PC-9 (cell line): ENCODE measurements at places on chromosomes 6 and 20.

GRCh38 chr6:144338951-144339700 is 54.0 kb downstream of the UTRN start:
- DNase-seq: no peak

GRCh38 chr6:8852332-8852731 is 417.0 kb upstream of the SLC35B3 start:
- DNase-seq: no peak

GRCh38 chr20:51028616-51029212 is 5.8 kb upstream of the KCNG1 start:
- no peak for DNase-seq

- DNase-seq: peak; percentile 20
Measured at GRCh38 chr6:21111093-21111725, 482.3 kb upstream of the SOX4 start.

DNA sequence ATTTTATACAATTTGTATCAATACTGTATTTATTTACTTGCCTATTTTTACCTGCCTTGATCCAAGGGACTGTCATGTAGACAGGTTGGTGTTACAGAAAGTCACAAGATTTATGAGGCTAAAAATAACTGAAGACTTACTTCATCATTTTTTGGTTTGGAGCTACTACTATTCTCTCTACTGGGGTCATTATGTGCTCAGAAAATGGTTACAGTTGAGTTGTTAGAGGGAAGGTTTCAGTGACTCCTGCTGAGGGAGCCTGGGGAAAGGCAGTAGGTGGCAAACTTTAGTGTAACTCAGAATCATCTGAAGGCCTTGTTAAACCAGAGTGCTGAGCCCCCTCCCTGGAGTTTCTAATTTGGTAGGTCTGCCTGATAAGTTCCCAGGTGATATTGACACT is 118.8 kb downstream of the TINAG start:
- no peak for DNase-seq

DNA sequence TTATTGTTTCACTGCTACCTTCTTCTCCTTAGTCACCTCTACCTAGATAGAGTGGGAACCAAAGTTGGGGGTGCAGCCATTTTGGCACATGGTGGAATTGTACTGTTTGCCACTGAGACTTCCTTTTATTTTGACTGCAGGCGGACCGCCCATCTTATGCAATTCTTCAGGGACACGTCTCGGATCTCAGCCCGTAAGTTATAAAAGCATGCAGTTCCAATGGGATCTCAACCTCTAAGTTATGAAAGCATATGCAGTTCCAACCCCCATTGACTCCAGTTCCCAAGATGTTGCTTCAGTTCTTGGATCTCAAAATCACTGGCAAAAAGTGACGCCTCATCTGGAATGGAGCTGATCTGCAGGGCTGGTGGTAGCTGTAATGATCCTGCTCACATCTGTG is 41.2 kb upstream of the CDH4 start:
- no peak for DNase-seq

- peak; percentile 68 for DNase-seq
Measured at GRCh38 chr6:43770372-43771209, 580 bp downstream of the VEGFA start.

GRCh38 chr6:110327391-110327790 is 30.8 kb downstream of the METTL24 start:
- DNase-seq: no peak

GRCh38 chr20:2798814-2799213 is 1.6 kb downstream of the CPXM1 start:
- DNase-seq: no peak

DNA sequence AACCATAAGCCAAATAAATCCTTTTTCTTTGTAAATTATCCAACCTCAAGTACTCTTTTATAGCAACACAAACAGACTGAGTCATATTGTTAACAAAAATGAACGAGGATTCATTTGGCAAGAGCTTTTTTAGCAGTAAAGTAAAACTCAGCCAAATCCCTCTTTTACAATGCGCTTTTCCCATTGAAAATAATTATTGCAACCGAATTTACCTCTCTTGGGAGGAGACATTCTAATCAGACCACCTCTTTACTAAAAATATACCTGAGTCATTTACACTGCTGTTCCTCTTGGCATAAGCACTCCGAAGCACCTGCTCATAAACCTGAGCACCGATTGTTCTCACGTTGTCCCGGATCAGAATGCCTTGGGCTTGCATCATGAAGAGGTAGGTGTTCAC is 57.4 kb downstream of the B4GALT5 start:
- DNase-seq: no peak

- no peak for DNase-seq
Measured at GRCh38 chr6:110886555-110887167, 12.1 kb downstream of the AMD1 start.

GRCh38 chr20:13960525-13960924 is 29.9 kb downstream of the SEL1L2 start:
- no peak for DNase-seq

- DNase-seq: no peak
Measured at GRCh38 chr6:39843305-39844020, 51.3 kb downstream of the DAAM2 start.

- no peak for DNase-seq
Measured at GRCh38 chr6:14533446-14533845, 415.9 kb downstream of the CD83 start.

DNA sequence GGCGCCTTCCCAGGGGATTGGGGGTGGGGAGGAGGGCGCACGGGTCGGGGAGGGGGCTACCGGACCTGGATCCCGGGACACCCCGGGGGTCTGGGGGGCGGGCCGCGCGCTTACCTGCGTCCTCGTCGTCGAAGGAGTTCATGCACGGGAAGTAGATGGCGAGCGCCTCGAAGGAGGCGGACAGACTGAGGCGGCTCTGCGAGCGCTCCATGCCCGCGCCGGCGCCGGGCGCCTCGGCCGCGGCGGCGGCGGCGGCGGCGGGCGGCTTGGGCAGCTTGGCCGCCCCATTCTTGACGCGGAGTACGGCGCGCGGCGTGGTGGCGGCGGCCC is 320 bp downstream of the RIMS4 start:
- no peak for DNase-seq

- DNase-seq: no peak
Measured at GRCh38 chr20:51206032-51206662, 183.2 kb upstream of the KCNG1 start.

DNA sequence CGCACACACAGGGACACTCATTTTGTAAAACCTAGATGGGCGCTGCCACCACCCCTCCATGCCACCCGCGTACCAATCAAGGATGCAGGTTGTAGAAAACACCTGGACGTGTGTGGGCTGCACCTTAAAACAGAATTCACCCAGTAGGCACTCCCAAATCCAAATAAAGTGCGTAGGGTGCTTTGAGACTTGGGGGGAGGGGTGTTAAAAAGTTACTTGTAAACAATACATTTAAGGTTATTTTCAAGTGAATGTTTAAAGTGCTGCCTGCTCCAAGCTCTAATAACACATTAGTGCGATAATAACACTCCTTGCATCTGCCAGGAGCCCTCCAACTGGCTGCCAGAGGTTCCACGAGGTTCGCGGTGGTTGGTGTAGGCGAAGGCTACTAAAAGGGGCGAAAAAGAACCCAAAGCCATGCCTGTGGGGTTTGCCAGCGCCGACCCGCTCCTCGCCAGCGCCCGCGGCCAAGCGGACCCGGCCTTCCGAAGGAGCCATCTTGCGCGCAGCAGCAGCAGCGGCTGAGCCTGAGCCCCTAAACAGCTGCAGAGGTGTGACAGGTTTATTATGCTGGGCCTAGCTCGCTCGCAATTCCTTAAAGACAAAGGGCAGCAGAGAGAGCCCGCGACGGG is 11.5 kb downstream of the FOXC1 start:
- DNase-seq: no peak

- DNase-seq: no peak
Measured at GRCh38 chr6:168703990-168704389, 263.0 kb downstream of the SMOC2 start.

- DNase-seq: no peak
Measured at GRCh38 chr6:169830876-169831275, 79.5 kb downstream of the ERMARD start.

DNA sequence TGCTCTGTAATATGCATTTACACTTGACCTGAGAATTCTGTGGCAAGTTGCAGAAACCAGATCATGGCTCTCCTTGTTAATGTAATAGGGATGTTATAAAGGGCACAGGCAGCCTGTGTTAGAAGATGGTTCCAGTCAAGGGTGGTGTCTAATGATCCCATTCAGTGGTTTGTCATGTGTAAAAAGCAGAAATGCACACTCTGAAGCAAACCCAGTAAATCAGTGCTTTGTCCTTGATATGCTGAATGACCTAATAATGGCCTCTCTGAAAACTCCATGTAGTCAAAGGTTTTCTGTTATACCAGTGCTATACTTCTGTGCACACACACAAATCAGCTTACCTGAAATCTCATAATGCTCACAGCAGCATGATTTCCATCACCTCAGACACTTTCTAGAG is 66.2 kb downstream of the SOBP start:
- no peak for DNase-seq

DNA sequence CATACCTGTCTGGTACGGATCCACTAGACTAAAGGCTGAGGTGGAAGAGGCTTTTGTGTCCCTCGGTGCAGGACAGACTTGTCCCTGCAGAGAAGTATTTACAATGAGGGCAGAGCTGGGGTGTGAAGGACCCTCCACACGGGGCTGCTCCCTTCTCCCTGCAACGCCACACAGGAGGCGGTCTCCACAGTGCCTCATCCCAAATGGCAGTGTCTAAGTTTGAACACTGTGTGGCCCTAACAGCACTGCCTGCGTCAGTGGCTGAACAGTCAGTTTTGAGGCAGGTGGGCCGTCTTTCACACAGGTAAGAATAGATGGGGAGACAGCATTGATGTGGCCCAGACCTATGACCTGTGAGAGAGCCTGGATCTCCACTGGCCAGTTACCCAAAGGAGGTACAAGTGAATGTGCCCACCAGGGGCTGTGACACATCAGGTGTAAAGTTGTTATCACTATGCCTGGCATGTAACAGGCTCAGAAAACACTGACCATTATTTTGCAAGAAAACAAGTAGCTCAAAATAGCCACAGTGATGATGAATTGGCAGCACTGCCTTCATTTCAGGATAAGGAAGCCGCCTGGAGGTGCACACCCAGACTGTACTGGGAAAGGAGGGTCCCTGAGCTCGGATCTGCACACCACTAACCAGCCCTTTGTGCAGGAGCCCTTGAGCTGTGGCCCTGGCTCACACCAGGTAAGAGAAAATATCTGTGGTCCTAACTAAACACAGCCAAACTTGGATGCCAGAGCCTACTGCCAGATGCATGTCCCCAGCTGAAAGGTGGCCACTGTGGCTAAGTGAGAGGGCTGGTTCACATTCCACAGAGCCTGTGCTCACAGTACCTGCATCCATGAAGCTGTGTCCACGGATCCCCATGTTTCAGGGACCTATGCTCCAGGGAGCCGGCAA is 246.7 kb downstream of the DLL1 start:
- no peak for DNase-seq

DNA sequence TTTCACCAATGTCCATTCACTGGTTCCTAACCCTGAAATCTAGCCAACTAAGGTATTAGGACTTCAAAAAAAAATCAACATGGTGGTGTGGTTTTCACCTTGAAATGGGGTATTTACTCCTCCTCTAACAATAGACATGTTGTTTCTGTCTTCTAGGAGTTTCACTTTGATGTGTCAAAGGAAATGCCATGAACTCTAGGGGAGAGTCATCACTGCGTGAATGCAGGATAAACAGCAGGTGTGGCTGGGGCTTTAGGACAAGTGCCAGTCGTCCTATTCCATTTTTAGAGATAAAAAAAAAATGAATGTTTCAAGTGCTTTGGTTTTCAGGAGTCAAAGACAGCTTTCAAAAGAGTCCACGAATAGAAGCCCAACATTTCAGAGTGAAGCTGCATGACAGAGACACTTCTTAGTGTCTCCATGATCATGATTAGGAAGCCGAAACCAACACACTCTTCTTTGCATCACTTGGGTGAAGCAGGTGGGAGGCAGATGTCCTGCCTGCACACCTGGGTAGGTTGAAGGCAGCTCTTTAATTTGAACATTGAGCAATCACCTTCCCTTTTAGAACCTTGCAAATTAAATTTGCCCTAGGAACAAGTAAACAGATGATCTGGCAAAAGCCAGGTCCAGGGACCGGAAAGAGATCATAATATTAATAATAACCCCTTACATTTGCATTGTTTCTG is 328.5 kb upstream of the PRDM1 start:
- no peak for DNase-seq

DNA sequence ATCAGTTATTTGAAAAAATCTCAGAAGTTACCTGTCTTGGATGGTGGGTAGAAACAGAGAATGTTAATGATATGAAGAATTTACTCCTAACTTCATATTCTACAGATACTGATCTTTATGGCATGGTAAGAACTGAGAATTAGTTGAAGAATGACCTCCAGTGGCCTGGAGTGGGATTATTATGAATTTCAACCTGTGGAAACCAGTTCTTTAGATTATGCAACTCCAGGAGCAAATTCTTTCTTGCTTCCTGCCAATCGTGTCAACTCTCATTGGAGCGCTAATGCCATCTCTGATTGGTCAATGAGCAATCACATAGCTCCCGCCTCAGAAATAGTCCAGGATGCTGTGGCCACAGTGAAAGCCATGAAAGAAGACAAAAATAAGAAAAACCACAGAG is 40.6 kb downstream of the LYRM2 start:
- peak; percentile 67 for DNase-seq

DNA sequence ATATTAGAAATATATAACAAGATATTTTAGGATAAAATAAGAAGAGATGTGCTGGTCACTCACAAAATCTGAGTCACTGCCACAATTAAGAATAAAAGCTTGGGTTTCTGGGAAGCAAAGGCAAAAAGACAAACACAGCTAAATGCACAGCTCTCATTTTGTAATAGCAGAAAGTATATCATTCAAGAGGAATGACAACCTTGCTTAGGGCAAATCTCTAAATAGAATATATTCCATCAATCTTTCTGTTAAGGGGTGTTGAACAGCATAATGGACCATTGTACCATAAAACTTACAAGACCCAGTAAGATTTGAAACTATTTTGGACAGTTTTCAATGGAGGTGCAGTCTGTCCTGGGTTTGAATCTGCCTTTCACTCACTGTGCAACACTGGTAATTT is 464.9 kb upstream of the SOX4 start:
- no peak for DNase-seq

DNA sequence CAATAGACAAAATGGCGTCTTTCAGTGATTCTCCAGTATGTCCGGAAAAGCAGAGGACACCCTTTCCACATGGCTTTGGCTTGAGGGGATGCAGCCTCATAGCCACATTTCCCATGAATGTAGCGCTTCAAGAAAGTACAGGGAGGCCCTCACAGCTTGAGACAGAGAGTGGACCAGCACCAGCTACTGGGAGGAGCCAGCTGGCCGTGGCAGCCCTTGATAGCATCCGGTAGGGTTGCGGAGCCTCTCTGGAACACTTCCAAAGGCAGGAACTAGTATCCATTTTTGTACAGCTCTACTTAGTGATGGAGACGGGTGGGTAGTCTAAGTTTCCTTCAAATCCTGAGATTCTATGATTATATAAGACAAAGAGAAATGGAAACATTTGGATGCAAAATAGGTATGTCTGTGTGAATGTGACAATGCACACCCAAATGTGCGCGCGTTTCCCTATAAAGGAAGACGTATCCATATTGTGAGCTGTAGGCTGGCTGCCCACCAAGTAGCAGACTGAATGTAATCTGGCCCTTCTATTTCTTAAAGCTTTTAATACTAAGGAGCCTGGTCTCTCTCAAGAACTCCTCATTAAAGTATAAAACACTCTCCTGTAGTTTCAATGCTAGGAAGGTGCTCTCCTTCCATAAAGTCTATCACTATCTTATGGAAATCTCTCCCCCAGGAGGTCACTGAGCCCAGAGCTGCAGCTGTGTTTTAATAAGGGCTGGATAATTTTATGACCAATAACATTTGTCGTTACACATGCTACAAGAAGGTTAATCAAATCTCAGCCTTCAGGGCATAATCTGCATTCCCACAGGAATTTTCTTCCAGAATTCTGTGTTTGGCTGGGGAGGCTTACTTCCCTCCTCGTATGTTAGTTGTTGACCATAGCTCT is 74.0 kb downstream of the SOBP start:
- DNase-seq: no peak
